ENCODE measurements at places on chromosomes 12 and 14. TPM values are rescaled to one million over a fixed set of nuclear protein-coding genes. Genes with fewer than 3 reads are reported as not detected.

The KRT3 gene
- total RNA-seq: not detected

The CD69 gene
- total RNA-seq: not detected

The ADCY6 gene
- total RNA-seq: 53.2 TPM

The ANO2 gene
- total RNA-seq: not detected

The P2RX2 gene
- not detected for total RNA-seq

The TCL1A gene
- total RNA-seq: not detected

The TRIM9 gene
- total RNA-seq: 0.50 TPM

The PMCH gene
- total RNA-seq: not detected

The RND1 gene
- total RNA-seq: under 0.01 TPM

The PROX2 gene
- not detected for total RNA-seq

The ACACB gene
- 9.1 TPM for total RNA-seq

The C1R gene
- 650 TPM for total RNA-seq

The RTL1 gene
- total RNA-seq: not detected

The SERPINA10 gene
- not detected for total RNA-seq

The CACNB3 gene
- total RNA-seq: 18.5 TPM

The RIPK3 gene
- 0.33 TPM for total RNA-seq

The PHETA1 gene
- 4.1 TPM for total RNA-seq

The TMPRSS12 gene
- not detected for total RNA-seq

The SUSD6 gene
- total RNA-seq: 5.6 TPM

The PZP gene
- not detected for total RNA-seq

The STAB2 gene
- total RNA-seq: not detected

The SSTR1 gene
- total RNA-seq: 3.0 TPM

The CATSPERB gene
- total RNA-seq: not detected

The MYF6 gene
- total RNA-seq: under 0.01 TPM

The A2M gene
- total RNA-seq: 239 TPM

The RPL10L gene
- total RNA-seq: not detected

The SLCO1B3 gene
- total RNA-seq: not detected

The TAS2R20 gene
- 2.1 TPM for total RNA-seq

The KERA gene
- total RNA-seq: not detected

The DENR gene
- 40.6 TPM for total RNA-seq

The C1S gene
- 1,549 TPM for total RNA-seq
